ENCODE measurements at places on chromosomes 11 and 22. TPM values are rescaled to one million over a fixed set of nuclear protein-coding genes. Genes with fewer than 3 reads are reported as not detected.

- no peak for DNase-seq
Measured at GRCh38 chr11:124482362-124483147, 37.1 kb upstream of the OR8B8 start.

DNA sequence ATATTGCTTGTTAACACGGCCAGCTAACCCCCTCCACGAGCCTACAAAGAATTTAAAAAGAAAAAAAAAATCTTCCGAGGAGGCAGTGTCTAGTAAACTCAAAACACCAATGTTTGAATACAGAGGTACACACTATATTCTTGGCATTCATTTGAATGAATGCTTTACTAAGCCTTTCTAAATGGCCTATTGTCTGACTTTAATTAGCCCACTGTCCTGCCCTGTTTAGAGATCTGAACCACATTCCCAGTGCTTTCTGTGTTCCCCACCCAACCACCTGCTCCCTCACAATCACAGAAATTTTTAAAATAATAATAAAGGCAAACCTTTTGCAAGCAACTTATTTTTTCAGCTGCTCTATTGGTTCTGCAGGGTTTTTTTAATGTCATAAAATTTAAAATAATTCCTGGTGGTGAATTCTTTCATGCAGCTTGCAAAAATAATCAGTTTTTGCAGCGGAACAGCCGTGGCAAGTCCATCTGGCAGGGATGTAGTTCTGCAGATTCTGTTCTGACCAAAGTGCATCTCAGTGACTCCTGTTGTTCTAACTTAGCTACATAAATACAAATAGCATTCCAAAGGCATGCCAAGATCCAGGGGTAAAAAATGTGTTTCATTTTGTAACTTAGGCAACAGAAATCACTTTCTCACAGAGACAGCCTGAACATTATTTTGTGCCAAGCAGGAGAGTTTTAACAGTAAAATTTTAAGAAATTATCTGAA, 23.8 kb downstream of the POU2AF2 start:
- DNase-seq, result no peak

DNA sequence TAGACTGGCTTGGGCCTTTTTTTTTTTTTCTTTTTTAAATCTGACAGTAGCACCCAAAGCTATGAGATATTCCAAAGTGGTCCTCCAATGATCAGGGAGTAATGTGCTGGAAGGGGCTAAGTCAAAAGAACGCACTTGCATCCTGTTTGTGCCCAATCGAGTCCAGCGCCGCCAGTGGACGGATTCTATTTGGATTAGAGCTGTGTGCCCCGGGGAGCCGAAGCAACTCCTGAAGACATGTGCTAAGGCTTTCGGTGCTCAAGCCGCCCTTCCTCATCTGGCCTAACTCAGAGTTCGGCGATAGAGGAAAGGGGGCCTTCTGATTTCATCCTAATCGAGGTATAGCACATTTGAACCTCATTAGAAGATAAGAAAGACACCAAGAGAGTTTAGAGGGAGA, 147.8 kb upstream of the NECTIN1 start:
- no peak for DNase-seq

GRCh38 chr11:116649268-116649667, 123.5 kb downstream of the BUD13 start:
- DNase-seq, result no peak

- DNase-seq, result no peak
Measured at GRCh38 chr22:43077121-43077877, 11.9 kb downstream of the TTLL1 start.

The OR52I1 gene
- not detected for total RNA-seq

The SIK3 gene
- total RNA-seq, result 17.9 TPM

The CLP1 gene
- 14.9 TPM for total RNA-seq

The IL10RA gene
- 0.12 TPM for total RNA-seq

All from chondrocyte (in vitro differentiated cells).